ENCODE measurements at places on chromosomes 6 and 20.

GRCh38 chr20:6914986-6915385 lies 147.5 kb downstream of the BMP2 start:
- DNase-seq: no peak

GRCh38 chr6:33607784-33608161 lies 13.3 kb upstream of the ITPR3 start:
- no peak for DNase-seq

DNA sequence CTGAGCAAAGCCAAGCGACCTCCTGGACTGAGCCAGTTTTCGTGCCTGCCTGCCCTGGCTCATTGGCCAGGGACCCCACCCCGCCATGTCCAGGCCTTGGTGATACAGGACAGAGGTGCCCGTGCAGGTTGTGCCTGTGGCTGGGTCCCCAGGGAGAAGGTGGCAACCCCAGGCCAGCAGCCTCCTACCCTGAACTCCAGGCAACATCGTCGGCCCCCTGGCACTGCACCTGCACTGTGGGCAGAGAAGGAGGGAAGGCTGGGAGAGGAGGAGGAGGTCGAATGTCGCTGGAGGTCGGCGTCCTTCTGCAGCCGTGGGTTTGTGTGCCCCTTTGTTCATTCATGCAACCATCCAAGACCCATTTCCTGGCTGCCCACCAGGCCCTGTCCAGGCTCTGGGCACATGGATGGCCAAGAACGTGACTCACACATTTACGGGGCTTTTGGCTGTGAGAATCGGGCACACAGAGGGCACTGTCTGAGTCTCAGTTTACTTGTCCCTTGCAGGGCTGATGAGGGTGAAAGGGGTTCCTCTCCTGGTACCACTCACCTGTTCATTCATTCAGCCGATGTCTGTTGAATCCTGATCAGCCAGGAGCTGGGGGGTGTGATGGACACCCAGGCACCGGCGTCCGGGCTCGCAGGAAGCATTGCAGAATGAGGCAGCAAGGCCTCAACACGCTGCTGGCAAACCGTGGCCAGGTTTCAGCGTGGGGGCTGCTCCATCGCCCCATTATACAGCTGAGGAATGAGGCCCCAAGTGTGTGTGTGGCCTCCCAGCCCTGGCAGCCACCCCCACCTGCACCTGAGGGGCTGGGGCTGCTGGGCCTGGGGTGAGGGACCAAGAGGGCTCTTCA lies 2.3 kb upstream of the RBBP8NL start:
- DNase-seq: no peak

GRCh38 chr6:115060581-115060980 lies 717.8 kb upstream of the HS3ST5 start:
- no peak for DNase-seq

- no peak for DNase-seq
Observed at GRCh38 chr6:134741200-134741536, 208.7 kb downstream of the ALDH8A1 start.

DNA sequence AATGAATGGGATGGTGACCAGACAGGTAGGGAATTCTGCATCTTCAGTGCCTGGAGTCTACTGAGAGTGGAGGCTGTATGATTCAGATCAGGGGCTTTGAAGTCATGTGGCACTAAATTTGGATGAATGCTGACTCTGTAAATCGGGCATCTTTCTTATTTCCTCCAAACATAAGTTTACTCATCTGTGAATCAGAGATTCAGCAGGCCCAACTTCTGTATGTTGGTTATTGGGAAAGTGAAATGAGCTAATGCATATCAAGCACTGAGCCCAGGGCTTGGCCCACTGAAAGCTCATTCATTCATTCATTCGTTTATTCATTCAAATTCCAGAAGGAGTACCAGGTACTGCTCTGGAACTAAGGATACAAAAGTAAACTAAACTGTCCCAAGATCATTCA lies 192.3 kb upstream of the RIN2 start:
- DNase-seq: no peak

GRCh38 chr6:8240301-8240700 lies 138.0 kb upstream of the EEF1E1 start:
- no peak for DNase-seq

- no peak for DNase-seq
Observed at GRCh38 chr6:41675176-41675775, 37.0 kb downstream of the MDFI start.

GRCh38 chr6:148780918-148781436 lies 34.1 kb downstream of the UST start:
- DNase-seq: no peak

GRCh38 chr20:3121271-3121911 lies 36.9 kb upstream of the AVP start:
- DNase-seq: no peak

- no peak for DNase-seq
Observed at GRCh38 chr6:43216200-43216599, 13.1 kb downstream of the DNPH1 start.

DNA sequence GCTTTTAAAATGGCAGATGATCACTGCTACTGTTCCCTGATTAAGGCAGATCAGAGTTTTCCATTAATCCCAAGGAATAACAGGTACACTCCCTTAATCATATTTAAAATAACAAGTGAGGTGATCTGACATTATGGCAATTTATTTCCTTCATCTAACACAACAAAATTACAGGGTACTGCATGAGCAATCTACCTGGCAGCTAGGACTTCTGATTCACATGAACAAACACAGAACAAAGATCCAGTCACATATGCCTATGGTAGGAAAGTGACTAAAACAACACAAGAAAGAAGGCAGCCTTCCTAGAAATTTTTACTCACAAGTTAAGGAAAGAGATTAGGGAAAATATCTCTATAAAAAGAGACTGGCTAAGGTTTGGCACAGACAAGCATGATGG lies 33.2 kb downstream of the MAP7 start:
- no peak for DNase-seq

GRCh38 chr6:156844089-156844488 lies 66.9 kb downstream of the ARID1B start:
- no peak for DNase-seq

DNA sequence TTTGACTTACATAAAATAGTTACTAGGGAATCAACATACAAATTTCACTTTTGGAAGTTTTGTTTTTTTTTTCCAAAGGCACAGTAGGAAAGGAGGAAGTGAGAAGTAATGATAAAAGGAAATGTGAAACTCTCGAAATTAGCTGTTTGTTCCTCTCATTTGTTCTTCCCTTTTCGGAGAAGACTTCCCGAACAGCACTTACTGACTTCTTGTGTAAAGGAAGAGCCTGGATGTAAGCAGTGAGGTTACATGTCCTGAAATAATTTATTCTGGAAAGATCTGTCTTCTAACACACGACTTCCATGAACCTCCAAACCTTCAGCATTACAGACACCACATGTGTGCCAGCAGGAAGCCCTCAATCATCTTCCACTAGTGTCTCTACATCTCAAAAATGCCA lies 59.1 kb downstream of the KIF16B start:
- DNase-seq: no peak

DNA sequence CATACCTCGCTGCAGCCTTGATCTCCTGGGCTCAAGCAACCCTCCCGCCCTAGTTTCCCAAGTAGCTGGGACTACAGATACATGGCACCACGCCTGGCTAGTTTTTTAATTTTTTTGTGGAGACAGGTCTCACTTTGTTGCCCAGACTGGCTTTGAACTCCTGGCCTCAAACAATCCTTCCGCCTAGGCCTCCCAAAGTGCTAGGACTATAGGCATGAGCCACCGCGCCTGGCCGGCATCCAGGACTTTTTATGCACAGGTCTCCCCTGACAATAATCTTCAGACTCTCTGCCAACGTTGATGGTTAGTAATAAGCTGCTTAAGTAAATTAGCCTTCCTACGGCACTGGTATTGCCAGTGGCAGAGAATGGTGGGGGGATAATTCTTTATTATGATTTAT lies 110.5 kb upstream of the MTHFD1L start:
- DNase-seq: no peak

DNA sequence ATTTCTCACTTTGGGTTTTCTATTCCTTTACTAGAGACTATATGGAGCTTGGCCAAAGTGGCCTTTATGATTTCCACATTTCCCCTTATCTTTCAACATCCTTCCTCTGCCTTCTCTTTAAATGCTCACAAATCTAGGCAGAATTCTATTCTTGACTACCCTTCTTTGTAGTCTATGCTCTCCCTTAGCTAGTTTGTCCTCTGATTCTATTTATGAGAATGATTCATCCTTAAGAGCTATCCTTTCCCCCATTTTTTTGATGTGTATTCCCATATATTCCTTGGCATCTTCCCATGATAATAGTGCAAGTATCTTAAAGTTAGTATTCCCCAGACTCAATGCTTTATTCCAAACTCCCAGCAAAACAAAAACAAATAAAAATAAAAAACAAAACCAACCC lies 53.1 kb downstream of the IL20RA start:
- no peak for DNase-seq

GRCh38 chr6:97687916-97688315 lies 404.9 kb upstream of the MMS22L start:
- DNase-seq: no peak

DNA sequence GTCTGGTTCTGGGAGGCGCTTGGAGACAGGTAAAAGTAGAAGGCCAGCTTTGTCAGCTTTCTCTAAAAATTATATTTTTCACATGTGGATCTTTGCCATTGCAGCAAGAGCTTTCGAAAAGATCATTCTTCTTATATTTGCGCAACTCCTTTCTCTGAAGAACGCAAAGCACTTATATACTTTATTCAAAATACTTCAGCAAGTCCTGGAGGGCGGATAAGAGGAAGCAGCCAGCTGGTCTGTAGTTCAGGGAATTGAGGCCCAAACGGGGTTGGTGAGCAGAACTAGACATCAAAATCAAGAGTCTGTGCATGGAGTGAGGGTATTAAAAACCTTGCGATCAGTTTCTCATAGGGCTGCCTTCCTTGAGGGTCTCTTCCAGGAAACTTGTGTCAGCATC lies 182.3 kb downstream of the DTNBP1 start:
- DNase-seq: no peak

DNA sequence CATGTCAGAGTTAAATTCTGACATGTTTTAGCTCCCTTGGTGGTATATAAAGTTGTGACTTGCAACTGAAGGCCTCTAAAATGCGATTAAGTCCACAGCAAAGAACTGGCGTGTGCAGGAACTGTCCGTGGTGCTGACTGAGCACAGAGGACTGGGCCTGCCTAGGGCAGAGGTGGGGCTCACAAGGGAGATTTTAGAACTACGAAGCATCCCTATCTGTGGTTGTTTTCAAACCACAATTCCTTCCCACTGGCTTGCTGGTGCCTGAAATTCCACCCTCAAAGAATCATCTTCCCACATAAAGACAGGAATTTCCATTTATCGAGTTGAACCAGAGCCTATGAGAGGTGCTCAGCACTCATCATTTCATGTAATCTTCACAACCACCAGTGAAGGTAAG lies 30.1 kb downstream of the RIMS4 start:
- DNase-seq: no peak

DNA sequence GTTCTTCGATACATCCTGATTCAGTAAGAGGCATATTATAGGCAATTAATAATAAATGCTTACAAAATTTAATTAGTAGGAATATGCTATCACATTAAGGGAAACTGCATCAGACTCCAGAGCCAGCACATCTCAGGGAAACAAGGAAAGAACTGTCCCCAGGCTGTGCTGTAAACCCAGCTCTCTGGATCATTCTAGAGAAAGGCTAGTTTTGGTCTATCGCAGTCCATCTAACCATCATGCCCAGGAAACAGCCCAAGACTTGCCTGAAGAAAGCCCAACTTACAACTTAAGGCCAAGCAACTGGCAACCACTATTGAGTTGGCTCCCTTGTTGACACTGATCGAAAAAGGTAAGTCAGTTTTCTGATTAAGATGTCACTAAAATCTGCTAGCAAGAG lies 11.3 kb downstream of the MAP3K5 start:
- DNase-seq: no peak

- no peak for DNase-seq
Observed at GRCh38 chr6:45667300-45667699, 289.6 kb upstream of the SUPT3H start.

DNA sequence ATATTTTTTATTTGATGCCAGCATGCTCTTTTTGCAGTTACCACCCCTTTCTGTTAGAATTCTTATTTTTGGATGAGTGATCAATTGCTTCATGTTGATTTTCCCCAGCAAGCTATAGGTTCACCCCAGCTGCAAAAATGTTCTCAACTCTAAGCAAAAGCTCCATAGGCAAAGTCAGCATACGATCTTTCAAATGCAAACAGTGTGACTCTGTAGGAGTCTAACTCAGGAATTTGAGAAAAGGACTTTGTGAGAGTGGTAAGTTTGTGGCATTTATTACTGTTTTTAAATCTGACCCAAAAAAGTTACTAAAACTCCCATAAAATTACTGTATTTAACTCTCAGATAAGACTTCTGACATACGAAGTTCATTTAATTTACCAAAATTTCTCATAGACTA lies 134.9 kb upstream of the HSF2 start:
- DNase-seq: no peak

DNA sequence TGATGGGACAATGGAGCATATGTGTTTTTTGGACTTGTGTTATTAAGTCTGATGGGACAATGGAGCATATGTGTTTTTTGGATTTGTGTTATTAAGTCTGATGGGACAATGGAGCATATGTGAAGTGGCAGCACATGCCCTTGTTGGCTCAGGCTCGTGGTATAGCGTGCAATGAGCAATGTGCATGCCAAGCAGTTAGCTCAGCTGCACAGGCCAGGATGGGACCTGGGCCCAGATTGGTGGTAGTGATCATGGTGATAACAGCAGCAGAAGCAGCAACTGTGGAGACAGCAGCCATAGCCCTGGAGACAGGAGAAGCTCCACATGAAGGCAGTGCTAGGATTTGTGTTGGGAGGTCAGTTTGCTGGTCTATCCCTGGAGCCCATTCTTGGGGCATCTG lies 61.1 kb downstream of the IL20RA start:
- DNase-seq: no peak

DNA sequence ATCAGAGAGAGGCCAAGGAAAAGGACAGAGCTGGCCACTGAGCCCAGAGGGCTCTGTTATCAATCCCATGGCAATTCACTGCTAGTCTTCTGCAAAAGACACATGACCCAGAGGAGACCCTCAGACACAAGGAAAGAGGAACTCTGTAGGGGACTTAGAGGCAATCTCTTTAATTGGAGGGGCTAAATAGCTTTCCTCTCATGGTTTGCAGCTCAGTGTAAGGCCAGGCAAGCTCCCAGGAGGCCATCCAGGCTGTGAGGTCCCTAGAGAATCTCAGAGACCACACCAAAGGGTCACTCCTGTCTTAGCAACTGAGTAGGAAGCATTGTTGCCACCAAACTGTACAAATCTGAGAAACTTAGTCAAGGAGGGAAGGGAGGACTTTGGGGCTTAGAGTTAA lies 10.0 kb upstream of the HLA-DOA start:
- DNase-seq: no peak

GRCh38 chr20:3374296-3374695 lies 33.2 kb downstream of the DNAAF9 start:
- no peak for DNase-seq

GRCh38 chr6:161436106-161436876 lies 162.4 kb upstream of the AGPAT4 start:
- DNase-seq: no peak

GRCh38 chr20:14782731-14783130 lies 445.3 kb upstream of the FLRT3 start:
- DNase-seq: no peak

All from T follicular helper cell (primary cell).